Naive thymus-derived CD4-positive, alpha-beta T cell (primary cell): ENCODE measurements at places on chromosomes 13 and 19. TPM values are rescaled to one million over a fixed set of nuclear protein-coding genes. Genes with fewer than 3 reads are reported as not detected.

- no peak overlapping the region for H3K4me3 ChIP-seq
- DNase-seq: no peak
- H3K36me3 ChIP-seq: no peaks in the 10 kb centered on the region
- H3K27ac ChIP-seq: no peak overlapping the region
Measured at GRCh38 chr19:29926801-29927200, 15.2 kb upstream of the URI1 start.

Gene ZNF132
- total RNA-seq: 1.8 TPM

Gene ZNF700
- 25.0 TPM for total RNA-seq

Gene FXYD1
- 0.46 and 0.51 TPM in 2 replicates for total RNA-seq

GRCh38 chr13:67229481-67230403 is at the start of gene PCDH9:
Gene PCDH9 (minus strand): TSS chr13:67230336. CDS start chr13:67228440, 1,896 bp downstream.
- peak; percentile 16 for DNase-seq
- no peaks in the 10 kb centered on the region for H3K27me3 ChIP-seq
- H3K4me3 ChIP-seq: peak within 1 kb of the TSS; percentile 50
- H3K36me3 ChIP-seq: no peaks in the 10 kb centered on the region

DNA sequence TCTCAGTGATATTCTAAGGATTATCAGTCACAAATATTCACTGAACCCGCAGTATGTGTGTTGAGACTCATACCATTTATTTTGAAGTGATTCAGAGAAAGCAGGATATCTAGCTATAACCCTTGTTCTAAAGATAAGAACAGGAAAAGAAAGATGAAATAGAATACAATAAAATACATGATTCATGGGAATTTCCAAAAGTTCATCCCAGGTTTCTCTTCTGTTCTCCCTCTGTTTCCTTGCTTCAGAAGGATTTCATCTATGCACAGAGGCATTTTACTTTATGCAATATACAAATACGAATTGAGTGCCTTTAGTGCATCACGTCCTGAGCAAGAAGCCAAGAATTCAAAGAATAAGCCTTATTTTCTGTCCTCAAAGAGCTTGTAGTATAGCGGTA is 274.4 kb upstream of the GPC6 start:
- H3K4me1 ChIP-seq: no peaks in the 10 kb centered on the region
- H3K4me3 ChIP-seq: no peak overlapping the region
- no peak overlapping the region for H3K27ac ChIP-seq
- no peaks in the 10 kb centered on the region for H3K27me3 ChIP-seq

- no peak for DNase-seq
- H3K27ac ChIP-seq: no peak overlapping the region
- H3K27me3 ChIP-seq: peaks cover 3% of the 10 kb centered on the region
- no peak overlapping the region for H3K4me3 ChIP-seq
- H3K36me3 ChIP-seq: no peaks in the 10 kb centered on the region
Measured at GRCh38 chr19:58392945-58393724, 2.3 kb upstream of the RNF225 start.

DNA sequence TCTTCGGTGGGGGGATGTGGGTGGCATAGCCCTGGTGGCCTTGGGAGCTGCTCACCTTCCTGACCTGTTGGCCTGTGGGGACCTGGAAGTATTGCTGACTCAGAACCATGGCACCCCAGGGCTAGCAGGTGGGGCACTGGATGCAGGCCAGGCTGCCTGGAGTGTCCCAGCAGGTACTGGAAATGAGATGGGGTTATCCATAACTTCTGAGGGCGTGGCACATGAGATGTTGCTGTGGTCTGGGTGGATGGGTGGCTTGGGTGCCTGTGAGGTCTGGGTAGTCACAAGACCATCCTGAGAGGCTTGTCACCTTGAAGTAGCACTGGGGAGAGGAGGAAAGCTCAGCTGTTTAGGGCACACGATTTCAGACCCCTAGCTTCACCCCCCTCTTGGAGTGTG is 636 bp upstream of the RNF225 start:
- no peak overlapping the region for H3K4me3 ChIP-seq
- no peaks in the 10 kb centered on the region for H3K4me1 ChIP-seq
- DNase-seq: no peak
- no peak overlapping the region for H3K27ac ChIP-seq
- H3K27me3 ChIP-seq: peaks cover 3% of the 10 kb centered on the region
- H3K36me3 ChIP-seq: peaks cover 9% of the 10 kb centered on the region

GRCh38 chr13:78753435-78753834 is 94.5 kb upstream of the OBI1 start:
- H3K27ac ChIP-seq: no peak overlapping the region
- H3K36me3 ChIP-seq: no peaks in the 10 kb centered on the region

DNA sequence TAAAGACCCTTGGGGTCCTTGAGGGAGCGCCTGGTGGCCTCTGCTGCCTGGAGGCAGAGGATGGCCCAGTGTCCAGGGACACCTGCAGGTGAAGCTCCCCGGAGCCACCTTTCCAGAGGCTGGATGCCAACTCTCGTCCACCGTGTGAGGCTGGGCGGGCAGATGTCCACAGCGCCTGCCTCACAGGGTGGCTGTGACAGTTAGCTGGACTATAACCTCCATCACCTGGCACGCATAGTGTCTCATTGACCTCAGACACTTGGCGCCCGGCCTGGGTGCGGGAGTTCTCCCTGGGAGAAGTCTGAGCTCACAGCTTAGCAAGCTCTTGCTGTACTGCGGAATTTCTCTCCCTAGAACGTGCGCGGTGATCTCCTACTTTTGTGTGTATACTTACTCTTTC is 9.8 kb downstream of the BICRA start:
- no peaks in the 10 kb centered on the region for H3K27me3 ChIP-seq
- no peaks in the 10 kb centered on the region for H3K36me3 ChIP-seq
- DNase-seq: no peak
- H3K4me3 ChIP-seq: no peak overlapping the region
- no peaks in the 10 kb centered on the region for H3K4me1 ChIP-seq

GRCh38 chr13:103133556-103133955 is 67.3 kb upstream of the SLC10A2 start:
- no peaks in the 10 kb centered on the region for H3K36me3 ChIP-seq
- DNase-seq: no peak
- H3K27me3 ChIP-seq: no peaks in the 10 kb centered on the region
- H3K4me1 ChIP-seq: no peaks in the 10 kb centered on the region
- H3K27ac ChIP-seq: no peak overlapping the region
- H3K4me3 ChIP-seq: no peak overlapping the region

- H3K36me3 ChIP-seq: peaks cover 5% of the 10 kb centered on the region
- no peaks in the 10 kb centered on the region for H3K27me3 ChIP-seq
- no peak for DNase-seq
- H3K4me3 ChIP-seq: no peak overlapping the region
Measured at GRCh38 chr19:47370045-47370611, 21.0 kb downstream of the DHX34 start.

DNA sequence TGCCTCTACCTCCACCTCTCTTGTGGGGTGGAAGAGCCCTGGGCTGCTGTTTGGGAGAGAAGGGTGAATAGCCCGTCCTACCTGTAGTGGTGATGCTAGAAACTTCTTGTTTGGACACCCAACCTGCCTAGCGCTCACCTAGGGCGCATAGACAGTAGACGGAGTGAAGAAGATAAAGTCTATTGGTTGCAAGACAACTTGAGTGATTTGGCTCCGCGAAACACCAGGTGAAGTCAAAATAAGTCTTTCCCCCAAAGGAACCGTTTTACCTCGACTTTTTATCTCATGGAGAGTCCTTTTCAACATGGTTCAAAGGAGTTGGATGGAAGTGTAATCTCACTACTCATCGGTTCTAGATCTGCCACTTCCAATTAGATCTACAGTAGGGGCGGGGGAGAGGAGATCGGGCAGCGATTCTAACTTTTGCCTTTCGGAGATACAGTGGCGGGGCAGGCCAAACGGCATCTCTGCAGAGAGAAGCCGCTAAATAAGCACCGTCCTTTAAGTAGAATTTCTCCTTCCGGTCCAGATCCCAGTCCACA is 694 bp upstream of the ZIC5 start:
- no peak overlapping the region for H3K4me3 ChIP-seq
- no peak overlapping the region for H3K27ac ChIP-seq
- no peaks in the 10 kb centered on the region for H3K4me1 ChIP-seq
- peaks cover 47% of the 10 kb centered on the region for H3K27me3 ChIP-seq
- no peak for DNase-seq
- H3K36me3 ChIP-seq: no peaks in the 10 kb centered on the region

Gene RUBCNL
- 0.30 TPM for total RNA-seq

- DNase-seq: no peak
- no peaks in the 10 kb centered on the region for H3K4me1 ChIP-seq
- H3K4me3 ChIP-seq: no peak overlapping the region
- no peak overlapping the region for H3K27ac ChIP-seq
- H3K36me3 ChIP-seq: no peaks in the 10 kb centered on the region
Measured at GRCh38 chr13:64165826-64166225, 2750.2 kb upstream of the PCDH20 start.

- no peak overlapping the region for H3K27ac ChIP-seq
- no peaks in the 10 kb centered on the region for H3K4me1 ChIP-seq
- H3K36me3 ChIP-seq: no peaks in the 10 kb centered on the region
- no peak for DNase-seq
- no peaks in the 10 kb centered on the region for H3K27me3 ChIP-seq
Measured at GRCh38 chr19:38145623-38146022, 78.4 kb downstream of the DPF1 start.

- peaks cover 17% of the 10 kb centered on the region for H3K4me1 ChIP-seq
- H3K27ac ChIP-seq: no peak overlapping the region
- H3K27me3 ChIP-seq: no peaks in the 10 kb centered on the region
- no peaks in the 10 kb centered on the region for H3K36me3 ChIP-seq
Measured at GRCh38 chr13:24615114-24615513, 65.1 kb upstream of the ATP12A start.

Gene PCDH17
- total RNA-seq: not detected in 2 replicates

Gene SYMPK
- 81.3 TPM for total RNA-seq

DNA sequence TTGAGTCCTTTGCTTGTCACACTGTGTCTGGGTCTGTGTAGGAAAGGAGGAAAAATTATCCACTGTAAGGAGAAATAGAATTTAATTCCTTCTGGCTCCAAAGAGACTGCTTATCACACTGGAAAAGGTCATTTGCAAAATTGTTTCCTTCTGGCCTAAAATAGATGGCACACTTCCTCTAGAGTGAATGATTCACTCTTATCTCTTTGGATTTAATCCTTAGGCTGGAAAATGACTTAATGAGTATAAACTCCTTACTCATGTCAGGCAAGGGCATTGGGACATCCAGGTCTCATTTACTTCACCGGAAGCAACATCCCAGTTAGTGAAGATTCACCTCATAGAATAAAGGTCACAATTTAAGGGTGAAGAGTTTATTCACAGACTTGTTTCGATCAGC is 293.6 kb downstream of the OXGR1 start:
- H3K36me3 ChIP-seq: no peaks in the 10 kb centered on the region
- H3K27me3 ChIP-seq: no peaks in the 10 kb centered on the region
- no peak for DNase-seq
- no peak overlapping the region for H3K4me3 ChIP-seq
- no peaks in the 10 kb centered on the region for H3K4me1 ChIP-seq

DNA sequence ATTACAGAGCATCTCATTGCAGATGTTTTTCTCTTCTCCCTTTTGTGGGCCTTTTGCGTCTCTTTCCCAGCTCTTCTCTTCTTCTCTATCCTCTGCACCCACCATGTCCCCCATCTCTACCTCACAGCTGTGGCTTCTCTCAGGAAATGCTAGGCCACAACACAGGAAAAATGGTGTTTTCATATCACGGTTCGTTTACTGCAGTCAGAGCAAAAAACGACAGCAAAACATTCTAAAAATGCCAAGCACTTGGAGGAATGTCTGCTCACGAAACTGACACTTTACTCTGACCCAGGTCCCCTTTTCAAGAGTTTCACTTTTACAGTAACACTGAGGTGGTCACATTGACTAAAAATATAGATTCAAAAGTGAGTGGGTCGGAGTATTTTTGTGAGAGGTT is 152.2 kb downstream of the DCT start:
- H3K36me3 ChIP-seq: no peaks in the 10 kb centered on the region
- peaks cover 4% of the 10 kb centered on the region for H3K27me3 ChIP-seq
- DNase-seq: no peak
- H3K27ac ChIP-seq: no peak overlapping the region

DNA sequence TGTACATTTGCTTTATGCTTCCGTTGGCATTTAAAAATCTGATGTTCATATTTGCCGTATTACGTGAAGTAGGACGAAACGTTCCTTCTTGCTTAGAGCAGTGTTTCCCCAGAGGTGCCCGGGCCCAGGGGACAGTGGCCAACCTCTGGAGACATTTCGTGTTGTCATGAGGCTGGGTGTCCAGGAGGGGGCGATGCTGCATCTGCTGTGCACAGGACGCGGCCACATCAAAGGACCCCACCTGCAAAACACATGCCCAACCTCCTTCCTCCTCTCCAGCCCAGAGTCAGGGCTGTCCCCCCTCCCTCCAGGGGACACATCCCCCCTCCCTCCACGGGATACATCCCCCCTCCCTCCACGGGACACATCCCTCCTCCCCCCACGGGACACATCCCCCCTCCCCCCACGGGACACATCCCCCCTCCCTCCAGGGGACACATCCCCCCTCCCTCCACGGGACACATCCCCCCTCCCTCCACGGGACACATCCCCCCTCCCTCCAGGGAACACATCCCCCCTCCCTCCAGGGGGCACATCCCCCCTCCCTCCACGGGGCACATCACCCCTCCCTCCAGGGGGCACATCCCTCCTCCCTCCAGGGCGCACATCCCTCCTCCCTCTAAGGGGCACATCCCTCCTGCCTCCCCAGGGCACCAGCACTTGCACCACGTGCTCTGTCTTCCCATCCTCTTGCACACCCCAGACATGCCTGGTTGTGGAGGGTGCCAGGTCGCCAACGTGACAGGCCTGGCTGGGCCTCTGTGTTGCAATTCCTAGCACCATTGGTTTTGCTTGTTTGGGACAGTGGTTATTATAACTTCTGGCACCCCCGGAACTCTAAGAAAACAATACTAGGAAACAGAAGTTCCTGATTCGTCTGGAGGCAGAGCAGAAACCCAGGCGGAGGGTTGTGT is 46.7 kb downstream of the GAS6 start:
- no peak overlapping the region for H3K4me3 ChIP-seq
- peaks cover 10% of the 10 kb centered on the region for H3K4me1 ChIP-seq
- no peaks in the 10 kb centered on the region for H3K36me3 ChIP-seq
- H3K27me3 ChIP-seq: no peaks in the 10 kb centered on the region
- H3K27ac ChIP-seq: no peak overlapping the region
